ENCODE measurements at places on chromosomes 4 and X.

- no peak for DNase-seq
Measured at GRCh38 chr4:103105558-103106356, 6.1 kb upstream of the BDH2 start.

DNA sequence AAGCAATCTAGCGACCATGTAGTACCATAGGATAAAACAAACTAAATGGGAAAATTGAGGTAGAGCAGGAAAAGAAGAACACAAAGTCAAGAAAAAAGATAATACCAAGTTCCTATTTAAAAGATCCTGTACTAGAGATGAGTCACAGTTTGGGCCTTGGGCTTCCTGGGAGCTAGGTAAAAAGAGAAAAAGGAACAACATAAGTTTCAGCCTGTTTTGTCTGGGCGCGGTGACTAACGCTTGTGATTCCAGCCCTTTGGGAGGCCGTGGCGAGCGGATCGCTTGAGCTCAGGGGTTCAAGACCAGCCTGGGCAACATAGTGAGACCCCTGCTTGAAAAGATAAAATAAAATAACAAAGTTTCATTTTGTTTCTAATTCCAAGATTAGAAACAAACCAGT is 14.0 kb upstream of the TMEM156 start:
- no peak for DNase-seq

GRCh38 chr4:126916049-126916625 is 716.6 kb upstream of the INTU start:
- DNase-seq = no peak

- DNase-seq = no peak
Measured at GRCh38 chr4:139508581-139509237, 47.3 kb downstream of the SETD7 start.

- no peak for DNase-seq
Measured at GRCh38 chrX:40298572-40299479, 201.1 kb upstream of the BCOR start.

- DNase-seq = no peak
Measured at GRCh38 chr4:53591372-53591892, at the start of gene LNX1. TSS of gene LNX1 (minus strand) at chr4:53591486. CDS start at chr4:53574002, 17,484 bp downstream.

DNA sequence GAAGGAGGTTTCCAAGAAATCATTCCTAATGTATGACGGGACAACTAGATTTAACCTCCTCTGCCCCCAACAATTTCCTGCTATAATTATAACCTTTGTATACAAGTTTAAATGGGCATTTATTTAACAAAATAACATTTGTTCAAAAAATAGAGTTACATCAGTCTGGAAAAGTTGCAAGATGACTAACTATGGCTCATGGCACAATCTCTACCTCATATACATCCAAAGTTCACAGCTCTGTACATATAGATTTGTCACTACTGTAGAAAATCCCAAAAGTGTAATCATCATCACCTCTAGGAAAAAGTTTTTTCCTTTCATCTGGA is 3.8 kb upstream of the RPS6KA3 start:
- no peak for DNase-seq

DNA sequence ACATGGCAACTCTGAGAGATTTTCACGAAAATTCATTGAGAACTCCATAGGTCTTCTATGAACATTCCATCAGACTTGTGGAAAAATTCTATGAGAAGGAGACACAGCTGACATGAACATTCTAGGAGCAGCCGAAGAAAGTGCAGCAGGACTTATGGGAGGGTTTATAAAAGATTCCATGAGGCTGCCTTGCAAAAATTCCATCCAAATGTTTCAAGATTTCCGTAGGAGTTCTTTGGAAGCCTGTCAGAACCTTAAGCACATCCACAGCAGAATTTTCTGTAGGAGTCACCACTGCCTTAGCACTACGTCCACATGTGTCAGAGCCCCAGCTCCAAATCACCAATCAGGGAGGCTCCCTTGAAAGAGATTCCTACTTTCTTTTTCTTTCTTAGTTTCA is 67.0 kb upstream of the MSX1 start:
- no peak for DNase-seq

GRCh38 chr4:168057412-168057811 is 34.9 kb upstream of the ANXA10 start:
- no peak for DNase-seq

- no peak for DNase-seq
Measured at GRCh38 chr4:6198768-6199421, 1.5 kb downstream of the JAKMIP1 start.

DNA sequence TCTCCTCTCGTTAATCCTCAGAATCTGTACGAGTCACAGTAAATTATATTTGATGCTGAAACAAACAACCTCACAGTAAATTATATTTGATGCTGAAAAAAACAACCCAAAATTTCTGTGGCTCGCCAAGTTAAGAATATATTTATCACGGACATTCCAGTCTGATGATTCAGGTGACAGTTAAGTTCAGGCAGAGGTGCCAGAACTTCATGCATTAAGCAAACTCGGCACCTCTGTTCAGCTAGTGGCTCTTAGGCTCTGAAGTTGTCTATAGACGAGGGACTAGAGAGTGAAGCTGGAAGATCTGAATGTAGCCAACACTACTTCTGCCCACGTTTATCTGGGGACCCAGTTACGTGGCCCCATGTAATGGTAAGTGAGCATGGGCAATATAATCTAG is 132.2 kb upstream of the AGA start:
- no peak for DNase-seq

- DNase-seq = no peak
Measured at GRCh38 chr4:2836391-2836859, 7.2 kb upstream of the ADD1 start.

DNA sequence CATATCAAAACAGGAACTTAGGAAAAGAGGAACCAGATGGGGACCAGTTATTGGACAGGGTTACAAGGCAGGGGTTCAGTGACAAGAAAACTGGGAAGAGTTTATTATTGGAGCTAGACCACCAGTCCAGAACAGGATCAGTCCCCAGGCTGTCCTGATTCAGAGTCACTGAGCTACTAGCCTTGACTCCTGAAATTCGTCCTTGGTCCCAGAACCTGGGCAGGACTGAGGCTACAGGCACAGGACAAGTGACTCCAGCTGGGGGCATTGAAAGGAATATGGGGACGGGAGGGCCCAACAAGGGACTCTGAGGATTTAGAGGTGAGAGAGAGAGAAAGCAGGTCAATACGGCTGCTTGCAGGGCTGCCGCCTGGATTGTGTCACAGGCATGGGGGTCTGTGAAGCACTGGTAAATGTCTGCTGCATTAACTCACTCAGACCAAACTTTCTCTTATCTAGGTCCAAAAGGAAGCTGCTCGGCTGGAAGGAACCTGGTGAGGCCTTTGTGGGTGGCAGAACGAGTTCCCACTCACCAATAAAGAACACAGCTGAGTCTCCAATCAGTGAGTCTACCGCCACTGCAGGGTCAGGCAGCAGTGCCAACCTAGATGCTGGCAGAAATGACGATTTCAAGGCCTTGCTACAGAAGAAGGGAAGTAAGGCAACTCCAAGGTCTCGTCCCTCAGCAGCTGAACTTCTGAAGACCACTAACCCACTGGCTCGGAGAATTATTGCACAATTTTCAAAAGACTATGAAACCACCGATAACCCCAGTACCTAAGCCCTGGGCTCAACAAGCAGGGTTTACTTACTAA is 11.3 kb upstream of the RTL5 start:
- DNase-seq = no peak

DNA sequence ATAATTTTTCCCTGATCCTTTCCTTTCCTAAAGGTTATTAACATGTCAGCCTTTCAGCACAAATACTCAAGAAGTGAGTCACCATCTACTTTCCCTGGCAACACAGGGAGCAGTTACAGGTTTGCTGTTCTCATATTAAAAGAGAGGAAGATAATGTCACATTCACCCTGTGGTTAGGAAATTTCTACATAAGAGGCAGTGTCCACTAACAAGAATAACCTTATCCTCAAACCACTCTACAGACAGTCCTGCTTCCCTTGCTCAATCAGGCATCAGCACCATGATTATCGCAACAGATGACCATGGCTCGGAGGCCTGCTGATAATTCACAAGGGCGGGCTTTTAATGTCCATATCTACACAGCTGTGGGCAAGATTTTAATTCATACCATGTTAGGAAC is 30.9 kb downstream of the RNF150 start:
- DNase-seq = no peak

GRCh38 chr4:55450566-55450965 is 54.8 kb downstream of the TMEM165 start:
- no peak for DNase-seq

- DNase-seq = no peak
Measured at GRCh38 chr4:85659610-85660218, 184.8 kb downstream of the ARHGAP24 start.

DNA sequence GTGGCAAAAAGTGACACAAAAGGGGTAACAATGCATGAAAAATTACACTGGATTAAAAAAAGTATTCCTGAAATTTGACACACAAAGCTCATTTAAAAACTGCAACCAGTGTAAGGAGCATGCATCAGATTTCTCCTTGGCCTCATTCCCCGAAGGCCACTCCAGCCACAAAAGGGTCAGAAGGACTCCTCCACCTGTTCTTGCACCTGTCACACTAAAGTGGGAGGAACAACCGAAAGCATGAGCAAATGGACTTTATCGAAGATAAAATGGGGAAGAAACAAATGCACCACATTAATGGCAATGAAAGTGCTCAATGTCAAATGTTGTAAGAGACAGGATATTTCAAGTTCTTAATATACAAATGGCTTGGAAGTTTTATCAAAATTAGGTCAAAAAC is 88.2 kb downstream of the ADGRA3 start:
- no peak for DNase-seq

DNA sequence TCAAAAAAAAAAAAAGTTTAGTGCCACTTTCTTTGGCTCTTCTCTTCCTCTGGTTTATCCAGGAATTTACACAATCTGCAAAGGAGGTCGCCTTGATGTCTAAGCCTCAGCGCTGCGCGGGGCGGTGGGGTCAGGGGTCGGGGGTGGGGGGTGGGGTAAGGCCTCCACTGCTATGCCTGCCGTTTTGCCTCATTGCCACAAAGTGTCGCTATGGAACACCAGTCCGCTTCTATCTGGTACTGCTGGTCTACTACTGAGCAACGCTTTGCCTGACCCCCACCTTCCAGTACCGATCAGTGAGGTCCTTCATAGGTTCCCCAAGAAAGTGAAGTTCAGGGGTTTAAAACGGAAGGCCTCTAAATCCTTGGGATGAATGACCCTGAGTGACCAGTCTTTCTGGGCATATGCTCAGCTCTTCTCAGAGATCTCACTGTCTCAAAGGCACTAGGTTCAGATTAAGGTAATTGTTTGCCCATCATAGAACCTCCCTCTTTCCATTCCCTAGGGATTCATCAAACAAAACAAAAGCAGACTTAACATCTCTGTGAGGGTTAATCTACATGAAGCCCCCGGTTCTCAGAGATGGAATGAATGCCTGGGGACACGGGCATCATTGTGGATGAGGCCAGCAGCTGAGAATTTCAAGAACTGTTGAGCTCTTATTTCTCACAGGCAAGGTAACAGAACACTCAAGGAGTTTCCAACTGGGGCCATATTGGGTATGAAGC is 16.9 kb upstream of the TSR2 start:
- DNase-seq = no peak

- no peak for DNase-seq
Measured at GRCh38 chr4:126800575-126801141, 832.1 kb upstream of the INTU start.

- no peak for DNase-seq
Measured at GRCh38 chr4:14829795-14830194, 172.5 kb upstream of the CPEB2 start.

- no peak for DNase-seq
Measured at GRCh38 chr4:100016191-100016590, 66.1 kb upstream of the H2AZ1 start.

GRCh38 chr4:183876268-183876934 is 28.7 kb upstream of the STOX2 start:
- no peak for DNase-seq

DNA sequence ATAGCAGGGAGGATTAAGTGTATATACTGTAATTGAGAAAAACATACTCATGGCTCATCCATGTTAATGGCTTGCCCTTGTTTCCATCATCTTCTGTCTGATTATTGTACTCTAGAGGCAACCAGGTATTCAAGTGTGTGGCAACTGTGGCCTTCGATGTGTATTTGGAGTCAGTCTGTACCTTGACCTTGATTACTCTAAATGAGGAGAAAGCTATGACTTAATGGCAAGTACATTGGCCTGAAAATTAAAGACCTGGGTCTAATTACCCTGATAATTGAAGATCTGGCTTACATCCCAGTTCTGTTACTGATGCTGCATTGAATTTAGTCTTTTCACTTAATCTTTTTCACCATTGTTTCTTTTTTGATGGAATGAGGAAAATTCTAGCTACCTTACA is 409.2 kb downstream of the CCSER1 start:
- no peak for DNase-seq

GRCh38 chr4:59979061-59979460 is 1221.1 kb upstream of the ADGRL3 start:
- no peak for DNase-seq

DNA sequence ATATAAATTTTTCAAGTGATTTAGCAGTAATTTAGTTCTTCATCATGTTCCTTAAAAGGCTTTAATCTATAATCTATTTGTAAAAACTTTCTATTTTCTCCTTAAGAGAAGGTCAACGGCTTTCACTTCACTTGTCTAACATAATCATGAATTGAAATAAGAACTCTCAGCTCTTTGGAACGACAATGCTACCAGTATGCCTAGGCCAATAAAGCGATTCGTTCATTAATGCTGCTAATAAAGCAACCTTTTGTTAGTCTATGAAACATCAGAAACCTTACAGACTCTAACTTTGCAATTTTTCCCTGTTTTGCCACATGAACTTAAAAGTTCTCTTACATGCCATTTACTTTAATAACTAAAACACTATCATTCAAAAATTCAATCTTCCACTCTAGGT is 47.6 kb downstream of the FBXW7 start:
- DNase-seq = no peak

DNA sequence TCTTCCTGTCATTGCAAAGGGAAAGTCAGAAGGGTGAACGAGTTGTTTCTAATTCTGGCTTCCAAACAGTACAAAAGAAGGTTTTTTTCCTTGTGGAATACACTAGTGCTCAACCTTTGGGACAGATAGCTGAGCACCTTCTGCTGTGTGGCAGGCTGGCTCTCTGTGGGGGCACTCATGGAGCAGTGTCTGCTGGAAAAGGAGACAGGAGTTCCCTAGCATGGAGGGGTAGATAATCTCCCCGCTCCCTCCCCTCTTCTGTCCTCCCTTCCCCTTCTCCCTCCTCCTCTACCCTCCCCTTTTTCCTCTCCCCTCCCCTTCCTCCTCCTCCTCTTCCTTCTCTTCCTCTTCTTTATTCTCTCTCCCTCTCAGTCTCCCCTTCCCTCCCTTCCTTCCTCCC is 62.4 kb upstream of the MTM1 start:
- no peak for DNase-seq

Data from activated CD4-positive, alpha-beta T cell treated with anti-CD3 and anti-CD28 coated beads, Interleukin-2, amount 50 U/mL, for 4 hours (primary cell).